Esophagus muscularis mucosa (tissue), 4 donors: ENCODE measurements at places on chromosomes 16 and 17. TPM values are rescaled to one million over a fixed set of nuclear protein-coding genes. Genes with fewer than 3 reads are reported as not detected.

- H3K36me3 ChIP-seq, result no peaks in the 10 kb centered on the region
- no peaks in the 10 kb centered on the region for H3K27me3 ChIP-seq
- no peak overlapping the region for H3K4me3 ChIP-seq
- H3K27ac ChIP-seq, result no peak overlapping the region
- DNase-seq, result no peak
Measured at GRCh38 chr17:3335876-3336275, 37.7 kb upstream of the OR3A1 start.

GRCh38 chr17:78961571-78961970 lies 18.2 kb downstream of the LGALS3BP start:
- no peaks in the 10 kb centered on the region for H3K27me3 ChIP-seq

GRCh38 chr16:65392806-65393565 lies 271.1 kb upstream of the CDH11 start:
- DNase-seq, result no peak
- H3K27ac ChIP-seq, result no peak overlapping the region
- no peaks in the 10 kb centered on the region for H3K36me3 ChIP-seq
- no peak overlapping the region for H3K4me3 ChIP-seq
- H3K27me3 ChIP-seq, result no peaks in the 10 kb centered on the region

GRCh38 chr17:81684442-81684911 lies 666 bp downstream of the HGS start:
- peaks cover 26% of the 10 kb centered on the region for H3K4me1 ChIP-seq
- no peak for DNase-seq
- H3K27ac ChIP-seq, result peak overlapping the region; percentile 91
- peaks cover 62% of the 10 kb centered on the region for H3K36me3 ChIP-seq
- no peaks in the 10 kb centered on the region for H3K27me3 ChIP-seq

- H3K27ac ChIP-seq, result no peak overlapping the region
- H3K27me3 ChIP-seq, result no peaks in the 10 kb centered on the region
- H3K4me3 ChIP-seq, result no peak overlapping the region
- H3K36me3 ChIP-seq, result peaks cover 20% of the 10 kb centered on the region
Measured at GRCh38 chr17:68544111-68544915, 32.1 kb downstream of the PRKAR1A start.

GRCh38 chr16:57640185-57640584 lies 11.8 kb downstream of the ADGRG1 start:
- no peak for DNase-seq
- H3K27ac ChIP-seq, result no peak overlapping the region
- no peaks in the 10 kb centered on the region for H3K27me3 ChIP-seq
- H3K36me3 ChIP-seq, result no peaks in the 10 kb centered on the region

GRCh38 chr17:49381033-49381432 lies 19.0 kb upstream of the ZNF652 start:
- H3K4me3 ChIP-seq, result no peak overlapping the region
- H3K4me1 ChIP-seq, result peaks cover 6% of the 10 kb centered on the region
- no peaks in the 10 kb centered on the region for H3K27me3 ChIP-seq
- no peaks in the 10 kb centered on the region for H3K36me3 ChIP-seq

DNA sequence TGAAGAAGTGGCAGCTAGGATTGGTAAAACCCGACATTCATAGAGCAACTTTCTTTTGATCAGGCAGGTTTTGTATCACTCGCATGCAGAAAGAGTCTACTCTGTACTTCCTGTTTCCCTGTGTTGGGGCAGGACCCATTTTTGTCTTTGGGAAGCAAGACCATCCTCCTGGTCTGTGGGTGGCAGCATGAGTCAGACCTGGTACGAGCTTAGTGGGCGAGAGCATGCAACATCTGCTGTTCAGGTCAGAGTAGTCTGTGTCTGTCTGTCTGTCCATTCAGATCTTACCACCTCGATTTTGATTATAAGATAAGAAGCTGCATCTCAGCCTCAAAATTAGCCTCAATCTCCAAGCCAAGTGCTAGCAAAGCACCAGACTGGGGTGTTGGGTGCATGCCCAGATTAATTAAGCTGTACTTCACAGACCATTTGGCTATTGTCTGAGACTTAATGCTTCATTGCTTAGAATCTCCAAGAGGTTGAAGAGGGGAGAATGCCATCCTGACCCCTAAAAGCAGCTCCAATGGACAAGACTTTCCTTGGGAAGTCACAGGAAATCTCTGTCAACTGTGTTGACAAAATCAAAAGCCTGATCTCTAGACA lies 110.9 kb downstream of the XYLT1 start:
- DNase-seq, result no peak
- H3K36me3 ChIP-seq, result peaks cover 4% of the 10 kb centered on the region
- H3K27ac ChIP-seq, result peak overlapping the region; percentile 16
- no peaks in the 10 kb centered on the region for H3K27me3 ChIP-seq
- no peak overlapping the region for H3K4me3 ChIP-seq

- peak within 1 kb of the TSS; percentile 76 for H3K27ac ChIP-seq
- H3K4me3 ChIP-seq, result peak within 1 kb of the TSS; percentile 93
- no peaks in the 10 kb centered on the region for H3K36me3 ChIP-seq
- peaks cover 34% of the 10 kb centered on the region for H3K4me1 ChIP-seq
- DNase-seq, result peak; percentile 95
Measured at GRCh38 chr17:75109407-75110233, at the start of gene ARMC7. Gene ARMC7, plus strand, starts transcription at chr17:75109969. Its CDS starts 320 bp downstream, at chr17:75110289.

GRCh38 chr17:75476752-75477489 lies 20.5 kb downstream of the TMEM94 start:
- H3K27me3 ChIP-seq, result no peaks in the 10 kb centered on the region
- peak overlapping the region; percentile 61 for H3K27ac ChIP-seq
- no peak for DNase-seq
- no peak overlapping the region for H3K4me3 ChIP-seq

DNA sequence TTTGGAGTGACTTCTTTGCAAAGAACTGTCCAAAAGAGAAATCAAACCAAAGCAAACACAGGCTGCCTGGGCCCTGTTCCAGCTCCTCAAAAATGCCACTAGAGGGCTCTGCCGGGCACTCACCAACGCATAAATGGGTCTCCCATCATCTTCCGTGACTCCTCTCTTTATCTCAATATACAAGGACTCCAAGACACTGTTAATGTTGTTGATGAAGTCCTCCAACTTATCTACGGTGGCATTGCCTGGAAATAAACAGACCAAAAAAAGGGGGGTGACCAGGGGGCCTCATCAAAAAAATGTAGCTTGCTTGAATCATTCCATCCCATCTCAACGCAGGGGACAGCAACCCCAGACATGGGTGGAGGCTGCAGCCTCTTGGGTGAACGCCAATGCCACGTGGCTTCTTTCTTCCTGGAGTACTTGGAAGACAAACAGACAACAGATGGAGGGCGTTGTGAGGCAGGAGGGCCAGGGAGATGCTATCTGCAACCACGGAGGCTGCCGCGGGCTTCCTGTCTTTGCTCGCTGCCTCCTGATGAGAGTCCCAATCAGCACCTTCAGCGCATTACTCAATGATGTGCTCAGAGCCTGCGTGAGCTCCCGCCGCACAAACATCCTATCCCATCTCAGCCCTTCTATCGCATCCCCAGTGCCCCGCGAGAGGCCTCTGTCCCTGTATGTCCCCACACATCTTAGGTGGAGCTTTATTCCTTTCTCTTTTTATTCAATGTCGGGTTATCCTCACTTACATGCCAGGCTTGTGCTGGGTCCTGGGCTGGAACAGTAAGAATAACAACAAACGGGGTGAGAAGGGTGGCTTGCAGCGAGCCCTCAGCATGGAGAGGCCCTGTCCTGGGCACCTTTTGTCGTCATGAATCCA lies 32.0 kb downstream of the KDM8 start:
- H3K27me3 ChIP-seq, result no peaks in the 10 kb centered on the region
- peak overlapping the region; percentile 22 for H3K4me3 ChIP-seq
- peak; percentile 95 for DNase-seq
- H3K27ac ChIP-seq, result peak overlapping the region; percentile 76

DNA sequence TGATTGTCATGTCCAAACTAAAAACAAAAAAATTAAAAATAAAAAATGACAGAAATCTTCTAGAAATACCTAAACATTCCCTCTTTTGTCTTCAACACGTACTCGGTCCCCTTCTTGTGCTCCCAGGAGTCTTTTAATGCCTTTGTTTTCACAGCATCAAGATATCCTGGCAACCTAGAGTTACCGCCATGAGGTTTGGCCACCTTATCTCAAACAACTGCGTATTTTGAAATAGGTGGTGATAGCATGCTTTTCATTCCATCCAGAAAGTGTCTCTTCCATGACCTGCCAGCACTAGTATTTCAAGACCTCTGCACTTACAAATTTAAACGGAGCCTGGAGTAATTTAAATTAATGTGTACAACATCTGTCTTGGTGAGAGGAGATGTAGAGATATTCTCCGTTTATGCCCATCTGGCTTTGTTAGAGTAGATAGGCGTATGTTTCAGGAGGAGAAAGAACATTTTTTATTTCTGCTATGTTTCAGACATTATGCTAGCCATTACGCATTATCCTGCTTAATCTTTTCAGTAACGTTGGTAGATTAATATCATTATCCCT lies 42.0 kb downstream of the RBFOX1 start:
- no peaks in the 10 kb centered on the region for H3K4me1 ChIP-seq
- H3K27me3 ChIP-seq, result no peaks in the 10 kb centered on the region
- H3K36me3 ChIP-seq, result no peaks in the 10 kb centered on the region
- DNase-seq, result no peak
- H3K27ac ChIP-seq, result no peak overlapping the region

DNA sequence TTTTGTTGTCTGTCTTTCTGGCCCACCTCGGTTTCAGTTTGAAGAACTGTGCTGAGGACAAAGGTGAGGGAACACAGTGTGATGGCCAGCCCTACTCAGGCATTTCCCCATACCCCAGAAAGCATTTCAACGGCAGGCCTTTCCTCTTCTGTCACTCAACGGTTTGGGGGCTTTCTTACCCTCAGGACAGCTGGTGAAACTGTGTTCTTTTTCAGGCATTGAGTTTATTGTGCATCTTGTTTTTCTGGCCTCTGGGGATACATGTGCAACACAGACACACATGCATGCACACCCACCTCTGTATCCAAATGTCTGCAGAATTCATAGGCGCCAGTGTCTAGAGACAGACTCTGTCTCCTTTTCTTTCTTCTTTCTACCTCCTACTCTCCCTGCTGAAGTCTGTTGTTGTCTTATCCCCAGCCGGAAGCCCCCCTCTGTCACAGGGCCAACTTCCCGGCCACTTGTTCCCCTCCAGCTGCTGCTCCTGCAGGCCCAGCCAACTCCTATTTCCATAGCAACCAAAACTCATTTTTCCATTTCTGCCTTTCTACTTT lies 17.0 kb downstream of the CHD9 start:
- H3K27me3 ChIP-seq, result no peaks in the 10 kb centered on the region
- no peak for DNase-seq
- peak overlapping the region; percentile 17 for H3K4me3 ChIP-seq
- H3K27ac ChIP-seq, result peak overlapping the region; percentile 44
- peaks cover 31% of the 10 kb centered on the region for H3K4me1 ChIP-seq

The TEX14 gene
- under 0.01 TPM for total RNA-seq

The PMP22 gene
- 171 TPM for total RNA-seq

The KRTAP4-3 gene
- total RNA-seq, result not detected

The PHAF1 gene
- total RNA-seq, result 23.7 TPM

The CCL8 gene
- total RNA-seq, result 2.0 TPM

The KRT25 gene
- not detected for total RNA-seq

The CD300LB gene
- 0.83 TPM for total RNA-seq
